ENCODE measurements at places on chromosomes 13 and 19. TPM values are rescaled to one million over a fixed set of nuclear protein-coding genes. Genes with fewer than 3 reads are reported as not detected.
A peak's percentile ranks its signal among the peaks of the same experiment; 100 is the strongest.

DNA sequence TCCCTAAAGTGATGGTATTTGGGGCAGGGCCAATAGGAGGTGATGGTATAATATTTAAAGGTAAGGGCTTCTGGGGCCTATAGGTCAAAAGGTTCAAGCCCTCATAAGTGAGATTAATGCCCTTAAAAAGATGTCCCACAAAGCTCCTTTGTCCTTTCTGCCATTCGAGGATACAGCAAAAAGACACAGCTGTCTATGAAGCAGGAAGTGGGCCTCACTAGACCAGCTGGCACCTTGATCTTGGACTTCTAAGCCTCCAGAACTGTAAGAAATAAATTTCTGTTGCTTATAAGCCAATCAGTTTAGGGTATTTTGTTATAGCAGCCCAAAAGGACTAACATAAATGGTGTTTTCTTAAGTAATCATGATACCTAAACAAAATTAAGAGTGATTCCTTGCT lies 27.2 kb upstream of the POU4F1 start:
- DNase-seq = no peak

- DNase-seq = no peak
These were observed 73.9 kb upstream of the SPATA13 start for GRCh38 chr13:24086642-24087041.

DNA sequence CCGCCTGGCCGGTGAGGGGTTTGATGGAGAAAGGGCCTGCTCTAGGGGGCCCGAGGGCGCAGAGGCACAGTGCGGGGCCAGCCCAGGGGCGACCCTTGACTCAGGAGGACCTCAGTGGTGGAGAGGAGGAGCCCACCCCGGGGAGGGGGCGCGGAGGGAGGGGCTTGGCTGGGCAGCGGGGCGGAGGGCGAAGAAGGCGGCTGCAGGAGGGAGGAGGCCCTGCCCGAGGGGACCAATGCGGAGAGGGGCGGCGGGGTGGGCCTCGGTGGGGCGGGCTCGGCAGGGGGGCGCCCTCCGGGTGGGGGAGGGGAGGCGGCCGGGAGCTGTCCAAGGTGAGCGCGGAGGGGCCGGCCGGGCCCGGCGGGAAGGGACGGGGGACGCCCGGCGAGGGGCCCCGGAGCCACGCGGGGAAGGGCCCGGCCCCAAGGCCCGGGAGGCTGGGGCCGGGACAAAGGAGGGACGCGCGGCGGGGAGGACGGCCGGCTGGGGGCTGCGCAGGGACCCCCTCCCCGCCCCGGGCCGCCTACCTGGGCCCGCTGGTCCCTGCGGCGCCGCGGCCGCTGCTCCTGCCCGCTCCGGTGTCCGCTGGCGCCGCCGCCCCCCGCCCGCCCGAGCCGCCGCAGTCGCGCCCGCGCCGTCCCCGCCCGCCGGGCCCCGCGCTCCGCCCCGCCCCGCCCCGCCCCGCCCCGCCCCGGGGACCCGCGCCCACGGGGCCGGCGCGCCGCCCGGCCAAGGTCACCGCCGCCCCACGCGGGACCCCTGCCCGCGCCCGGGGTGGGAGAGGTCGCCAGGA lies at the start of gene DIRAS1:
Gene DIRAS1 (minus strand): TSS at position 596 of the 793 bp plus-strand sequence. CDS start 3,566 bp downstream, outside the sequence.
- no peak for DNase-seq

- no peak for DNase-seq
These were observed 153.1 kb downstream of the RGCC start for GRCh38 chr13:41610404-41610803.

DNA sequence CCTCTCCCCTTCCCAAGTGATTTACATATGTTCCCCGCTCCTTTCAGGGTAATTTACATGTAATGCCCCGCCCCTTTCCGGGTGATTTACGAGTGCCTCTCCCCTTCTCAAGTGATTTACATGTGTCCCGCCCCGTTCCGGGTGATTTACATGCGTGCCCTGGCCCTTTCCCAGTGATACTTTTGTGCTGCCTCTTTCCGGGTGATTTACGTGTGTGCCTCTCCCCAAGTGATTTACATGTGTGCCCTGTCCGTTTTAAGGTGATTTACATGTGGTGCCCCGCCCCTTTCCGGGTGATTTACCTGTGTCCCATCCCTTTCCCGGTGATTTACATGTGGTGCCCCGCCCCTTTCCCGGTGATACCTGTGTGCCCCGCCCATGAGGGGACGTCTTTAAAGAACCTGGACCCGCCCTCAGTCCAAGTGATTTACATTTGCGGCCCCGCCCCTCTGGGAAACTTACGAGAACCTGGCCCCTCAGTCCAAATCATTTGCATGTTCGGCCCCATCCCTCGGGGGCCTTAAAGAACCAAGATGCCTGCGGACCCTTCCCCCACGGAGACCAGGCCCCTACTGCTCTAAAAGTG lies 559 bp upstream of the LENG9 start:
- DNase-seq = peak; percentile 91

GRCh38 chr13:20776751-20777150 lies 3.0 kb upstream of the EEF1AKMT1 start:
- no peak for DNase-seq

GRCh38 chr19:50957587-50957986 lies 4.7 kb upstream of the KLK5 start:
- no peak for DNase-seq

GRCh38 chr19:19630426-19630825 lies 2.4 kb upstream of the LPAR2 start:
- no peak for DNase-seq

- no peak for DNase-seq
These were observed 999 bp upstream of the ZNF264 start for GRCh38 chr19:57190301-57190700.

GRCh38 chr19:17281391-17282304 lies at the start of gene ANKLE1:
Gene ANKLE1 (plus strand): TSS chr19:17281901. CDS start chr19:17281921, 20 bp downstream.
- peak; percentile 56 for DNase-seq

DNA sequence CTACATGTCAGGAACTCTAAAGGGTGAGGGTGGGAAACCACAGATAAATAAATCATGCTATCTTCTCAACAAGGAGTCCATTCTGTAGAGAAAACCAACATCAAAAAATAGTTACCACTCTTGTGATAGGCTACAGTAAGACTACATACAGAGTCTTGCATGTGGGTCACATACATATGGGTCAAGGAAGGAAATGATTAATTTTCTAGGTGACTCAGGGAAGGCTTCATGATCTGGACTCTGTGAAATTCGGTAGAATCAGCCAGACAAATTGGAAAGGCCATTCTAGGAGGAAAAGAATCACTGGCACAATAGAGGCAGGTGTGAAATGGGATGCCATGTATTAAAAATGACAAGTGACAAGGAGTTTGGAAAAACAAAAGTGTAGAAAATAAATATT lies 638.9 kb downstream of the LIG4 start:
- no peak for DNase-seq

DNA sequence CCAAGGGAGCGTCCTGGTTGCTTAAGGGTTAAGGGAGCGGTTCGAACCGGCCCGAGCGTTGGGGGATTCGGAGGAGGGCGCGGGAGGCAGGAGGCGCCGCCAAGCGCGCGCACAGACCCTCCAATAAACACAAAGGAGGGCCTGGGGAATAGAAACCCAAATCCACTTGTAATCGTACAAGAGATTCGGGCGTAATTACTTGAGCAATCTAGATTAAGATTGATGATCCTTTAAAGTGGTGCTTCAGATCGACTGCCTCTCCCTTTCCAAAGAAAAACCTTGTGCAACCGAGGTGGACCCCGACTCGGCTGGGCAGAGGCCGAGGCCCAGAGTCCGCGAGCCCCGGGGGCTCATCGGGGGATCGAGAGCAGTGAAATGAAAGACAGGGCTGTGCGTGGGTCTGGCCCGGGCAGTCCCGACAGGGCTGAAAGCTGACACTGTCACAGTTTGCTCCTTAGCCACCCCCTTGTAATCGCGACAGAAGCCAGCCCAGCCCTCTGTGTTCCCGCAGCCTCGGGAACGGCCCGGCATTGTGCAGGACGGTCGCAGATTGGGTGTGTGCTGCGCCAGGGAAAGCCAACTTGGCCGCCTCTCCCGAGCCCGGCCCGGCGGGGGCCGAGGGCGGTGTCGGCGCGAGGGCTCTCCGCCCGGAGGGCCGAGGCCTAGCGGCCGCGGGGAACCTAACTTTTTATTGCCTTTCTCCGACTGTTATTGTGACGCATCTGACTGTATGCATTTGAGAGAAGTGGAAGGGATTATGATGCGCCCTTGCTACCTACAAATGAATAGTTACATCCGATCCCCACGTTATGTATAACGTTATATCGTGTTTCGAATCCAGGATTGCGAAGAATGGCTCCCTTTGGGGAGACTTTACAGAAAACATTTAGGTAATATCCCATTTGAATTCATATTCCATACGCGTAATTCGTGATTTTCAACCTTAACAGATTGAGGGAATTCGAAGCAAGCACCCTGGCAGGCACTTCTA lies 5.5 kb downstream of the MAB21L1 start:
- no peak for DNase-seq

GRCh38 chr19:29963576-29963975 lies 21.5 kb downstream of the URI1 start:
- no peak for DNase-seq

- DNase-seq = no peak
These were observed 134.4 kb upstream of the TSC22D1 start for GRCh38 chr13:44710576-44710975.

- DNase-seq = no peak
These were observed 241.8 kb downstream of the PCCA start for GRCh38 chr13:100330662-100331061.

DNA sequence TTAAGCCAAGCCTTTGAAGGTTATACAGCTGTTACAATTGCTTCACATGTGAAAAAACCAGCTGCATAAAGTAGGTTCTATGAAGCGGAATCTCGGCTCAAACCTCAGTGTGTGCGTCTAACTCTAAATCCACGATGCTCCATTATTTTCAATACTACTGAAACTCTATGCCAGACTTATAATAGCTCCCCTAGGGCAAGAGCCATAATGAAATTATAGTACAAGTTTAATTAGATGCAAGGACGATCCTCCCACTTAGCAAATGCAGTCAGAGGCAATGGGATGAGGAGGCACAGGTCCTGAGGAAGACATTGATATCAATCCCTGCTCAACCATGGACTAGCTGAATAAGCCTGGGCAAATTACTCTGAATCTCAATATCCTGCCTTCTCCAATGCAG lies 31.1 kb downstream of the SLC7A1 start:
- no peak for DNase-seq

- DNase-seq = no peak
These were observed 517.2 kb upstream of the SLITRK1 start for GRCh38 chr13:84399320-84400085.

GRCh38 chr19:18157465-18158063 lies 4.6 kb downstream of the PIK3R2 start:
- DNase-seq = no peak

GRCh38 chr19:49758292-49758691 lies 4.8 kb downstream of the TSKS start:
- DNase-seq = no peak

GRCh38 chr19:18975869-18976268 lies 34.9 kb upstream of the HOMER3 start:
- DNase-seq = no peak

- no peak for DNase-seq
These were observed 50.5 kb downstream of the RFC3 start for GRCh38 chr13:33868343-33868994.

DNA sequence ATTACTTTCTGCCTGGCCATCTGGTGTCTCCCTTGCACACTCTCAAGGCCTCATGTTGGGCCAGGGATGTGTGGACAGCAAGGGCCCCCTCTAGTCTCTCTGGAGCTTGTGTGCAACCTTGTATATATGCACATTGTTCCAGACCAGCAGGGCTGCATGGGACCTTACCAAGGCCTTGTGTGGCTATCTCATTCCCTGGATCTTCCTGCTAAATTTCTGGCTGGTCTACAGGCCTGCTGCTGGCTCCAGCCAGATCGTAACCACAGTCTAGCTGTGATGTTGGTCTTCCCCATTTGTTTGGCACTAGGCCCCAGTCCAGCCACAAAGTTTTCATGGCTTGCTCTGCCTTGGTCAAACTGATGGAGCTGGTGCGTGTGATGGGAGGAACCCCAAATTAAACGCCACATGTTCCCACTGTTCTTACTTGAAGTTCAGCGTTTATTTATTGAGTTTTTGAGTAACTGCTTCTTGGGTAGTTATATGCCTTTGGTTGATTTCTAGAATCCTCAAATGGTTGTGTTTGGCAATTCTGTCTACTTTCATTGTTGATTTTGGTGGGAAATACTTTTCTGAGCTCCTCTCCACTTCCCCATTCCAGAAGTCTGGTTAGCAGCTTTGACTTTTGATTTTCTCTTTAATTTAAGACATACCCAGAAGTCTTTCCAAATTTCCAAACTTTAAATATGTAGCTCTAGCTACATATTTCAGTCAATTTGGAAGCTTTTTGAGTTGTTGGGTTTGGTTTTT lies 56.4 kb downstream of the SIPA1L3 start:
- DNase-seq = no peak

- no peak for DNase-seq
These were observed 41.0 kb downstream of the MLLT1 start for GRCh38 chr19:6238643-6239281.

- DNase-seq = no peak
These were observed 34.1 kb downstream of the CARD8 start for GRCh38 chr19:48221628-48222027.

GRCh38 chr13:94546061-94546839 lies 49.7 kb downstream of the TGDS start:
- no peak for DNase-seq

The ZNF805 gene
- total RNA-seq = 8.9 TPM

The ZNF675 gene
- 21.1 TPM for total RNA-seq

The IGFL3 gene
- not detected for total RNA-seq

The TNNT1 gene
- 1.3 TPM for total RNA-seq

The NHLRC3 gene
- total RNA-seq = 12.7 TPM

The PTGER1 gene
- total RNA-seq = 0.20 TPM

The CD22 gene
- total RNA-seq = 48.2 TPM

The ZNF414 gene
- total RNA-seq = 24.6 TPM

The OCEL1 gene
- total RNA-seq = 14.3 TPM

The ATP4A gene
- not detected for total RNA-seq

The SYNGR4 gene
- not detected for total RNA-seq

The ZNF8 gene
- total RNA-seq = 5.6 TPM

The PSG11 gene
- not detected for total RNA-seq

The PTH2 gene
- not detected for total RNA-seq

The PROZ gene
- not detected for total RNA-seq

Measured in activated naive CD4-positive, alpha-beta T cell treated with anti-CD3 and anti-CD28 coated beads, Interleukin-2, amount 50 U/mL, for 72 hours (primary cell).